Kidney glomerular epithelial cell (primary cell): ENCODE measurements at places on chromosomes 5 and 9.

DNA sequence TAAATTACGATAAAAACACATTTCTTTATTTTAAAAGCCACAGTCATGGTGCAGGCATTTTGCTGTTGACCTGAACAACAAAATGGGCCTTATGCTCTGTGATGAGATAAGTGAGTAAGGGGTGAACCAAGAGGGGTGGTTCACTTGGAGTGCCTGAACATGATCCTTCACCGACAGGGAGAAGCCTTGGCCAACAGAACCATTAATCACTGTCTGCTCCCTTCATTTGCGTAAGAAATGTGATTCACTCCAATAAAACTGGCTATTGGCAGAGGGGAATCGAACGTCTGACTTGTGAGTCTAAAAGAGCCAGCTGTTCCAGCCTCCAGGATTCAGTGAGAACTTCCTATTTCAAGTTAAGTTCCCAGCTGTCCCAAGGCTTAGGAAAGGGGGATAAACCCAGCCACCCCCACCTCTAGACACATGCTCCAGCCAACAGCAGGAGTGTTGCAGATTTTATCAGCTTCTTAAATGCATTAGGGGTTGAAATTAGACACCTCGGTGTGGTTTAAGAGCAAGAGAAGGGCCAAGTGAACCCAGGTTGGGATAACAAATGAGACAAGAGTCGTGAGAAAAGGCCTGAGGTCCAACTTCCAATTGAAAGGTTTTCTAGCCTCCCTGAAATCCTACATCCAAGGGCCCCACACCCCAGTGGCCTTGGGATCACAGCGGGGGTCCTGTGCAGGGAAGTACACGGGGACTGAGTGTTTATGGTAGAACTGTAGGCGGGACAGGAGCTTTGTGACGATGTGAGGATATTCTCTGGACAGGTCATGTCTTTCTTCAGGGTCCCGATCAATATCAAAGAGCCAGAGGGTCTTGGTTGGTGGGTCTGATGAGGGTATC is 131.4 kb upstream of the LHFPL2 start:
- DNase-seq = no peak

- DNase-seq = peak; percentile 23
These were observed 93.7 kb upstream of the DAP start for GRCh38 chr5:10854506-10855277.

DNA sequence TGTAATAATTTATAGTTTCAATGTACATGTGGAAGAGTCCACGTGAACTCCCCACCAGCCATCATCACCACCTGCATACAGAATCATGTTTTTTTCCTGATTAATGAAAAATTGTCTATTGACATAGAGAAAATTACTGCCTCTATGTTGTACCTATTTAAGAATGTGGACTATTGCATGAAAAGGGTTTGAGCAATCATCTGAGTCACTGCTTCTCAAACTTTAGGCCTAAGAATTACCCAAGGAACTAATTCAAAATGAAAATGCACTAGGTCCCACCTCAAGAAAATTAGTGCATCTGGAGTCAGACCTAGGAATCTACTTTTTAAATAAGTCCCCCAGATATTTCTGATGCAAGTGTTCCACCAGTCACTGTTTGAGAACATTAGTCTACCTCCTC is 709.3 kb downstream of the MAT2B start:
- DNase-seq = no peak

GRCh38 chr5:174453690-174454089 is 270.7 kb upstream of the MSX2 start:
- no peak for DNase-seq
